ENCODE measurements at places on chromosomes 16 and 17.

GRCh38 chr17:47305302-47305923 is 18.3 kb upstream of the EFCAB13 start:
- DNase-seq = no peak

DNA sequence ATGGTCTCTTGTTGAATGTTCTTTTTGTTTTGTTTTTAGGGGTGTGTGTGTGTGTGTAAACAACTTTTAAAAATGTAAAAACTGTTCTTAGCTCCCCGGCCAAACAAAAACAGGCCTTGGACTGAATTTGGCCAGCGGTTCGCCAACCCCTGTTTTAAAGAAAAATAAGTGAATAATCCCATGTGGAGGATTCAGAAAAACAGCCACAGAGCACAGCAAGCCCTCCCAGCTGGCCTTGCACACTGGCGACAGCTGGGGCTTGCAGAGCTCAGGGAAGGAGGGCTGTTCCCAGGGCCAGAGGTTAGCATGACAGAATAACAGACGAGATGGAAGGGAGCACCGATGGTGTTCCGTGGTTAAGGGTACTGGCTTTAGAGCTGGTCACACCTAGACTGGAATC is 39.0 kb downstream of the EMP2 start:
- no peak for DNase-seq

GRCh38 chr16:53056392-53056881 is 1.6 kb downstream of the CHD9 start:
- no peak for DNase-seq

GRCh38 chr17:34565713-34566112 is 13.7 kb upstream of the TMEM132E start:
- DNase-seq = no peak

- no peak for DNase-seq
These were observed 213.6 kb upstream of the MAF start for GRCh38 chr16:79814124-79814523.

DNA sequence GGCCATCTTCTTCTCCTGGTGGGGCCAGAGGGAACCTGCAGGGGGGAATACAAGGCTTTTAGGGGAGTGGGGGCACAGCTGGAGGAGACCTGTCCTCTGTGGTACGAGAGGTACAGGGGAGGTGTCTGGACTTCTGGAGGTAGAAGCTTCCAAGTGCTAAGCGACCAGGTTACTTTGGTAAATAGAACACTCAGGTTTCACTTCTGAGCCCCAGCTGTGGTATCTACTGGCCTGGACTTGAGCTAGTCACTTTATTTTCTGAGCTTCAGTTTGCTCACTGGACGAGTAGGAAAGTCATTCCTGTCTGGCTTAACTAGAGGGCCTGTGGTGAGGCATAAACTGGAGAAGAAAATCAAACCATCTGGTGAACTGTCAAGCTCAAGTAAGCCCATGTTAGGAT is at the start of gene HEATR9:
Gene HEATR9 (minus strand): TSS at position 155 of the 400 bp plus-strand sequence. CDS start 149 bp downstream, at position 6.
- no peak for DNase-seq

- DNase-seq = no peak
These were observed 34.6 kb upstream of the CCDC182 start for GRCh38 chr17:57779706-57780105.

GRCh38 chr17:28879886-28880571 is 17.5 kb downstream of the FLOT2 start:
- DNase-seq = no peak

DNA sequence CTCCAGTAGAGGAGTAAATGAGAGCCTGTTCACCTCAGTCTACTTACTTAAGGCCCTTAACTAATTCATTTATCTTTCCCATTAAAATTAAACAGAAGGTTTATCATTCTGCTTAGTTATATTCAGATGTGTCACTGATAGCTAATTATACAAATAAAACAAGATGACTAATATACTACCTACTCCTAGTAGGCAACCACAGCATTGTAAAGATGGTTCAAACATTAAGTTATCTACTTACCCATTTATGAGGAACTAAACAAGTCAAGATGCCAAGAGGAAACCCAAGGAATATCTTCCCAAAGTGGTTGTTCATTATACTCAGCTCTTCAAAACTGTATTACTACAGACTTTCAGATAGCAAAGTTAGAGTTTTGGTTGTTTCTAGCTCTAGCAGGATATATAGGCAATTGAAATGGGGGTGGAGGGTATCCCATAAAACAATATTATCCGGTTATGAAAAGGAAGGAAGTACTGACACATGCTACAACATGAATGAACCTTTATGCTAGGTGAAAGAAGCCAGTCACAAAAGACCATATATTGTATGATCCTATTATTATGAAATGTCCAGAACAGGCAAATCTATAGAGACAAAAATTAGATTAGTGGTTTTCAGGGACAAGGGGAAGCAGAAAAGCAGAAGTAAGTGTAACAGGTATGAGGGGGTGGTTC is 56.5 kb downstream of the SPAG9 start:
- no peak for DNase-seq

DNA sequence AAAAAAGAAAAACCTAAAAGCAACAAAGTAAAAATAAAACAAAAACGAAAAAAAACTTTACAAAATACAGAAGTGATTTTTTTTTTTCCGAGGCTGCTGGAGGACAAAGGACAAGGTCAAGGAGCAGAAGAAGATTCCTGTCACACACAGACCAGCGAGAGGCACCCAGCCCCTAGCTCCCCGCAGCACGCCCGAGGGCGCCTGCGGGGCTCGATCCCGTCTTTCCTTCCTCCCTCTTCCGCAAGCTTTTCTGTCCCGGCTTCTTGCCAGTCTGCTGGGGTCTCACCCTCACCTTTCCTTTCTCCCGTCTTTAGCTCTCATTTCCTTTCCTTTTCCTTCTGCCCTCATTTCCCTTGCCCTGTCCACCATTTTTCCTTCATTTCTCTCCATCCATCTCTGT is 66.1 kb upstream of the DNAH17 start:
- no peak for DNase-seq

GRCh38 chr17:65895969-65896368 is 296.0 kb downstream of the CEP112 start:
- no peak for DNase-seq

DNA sequence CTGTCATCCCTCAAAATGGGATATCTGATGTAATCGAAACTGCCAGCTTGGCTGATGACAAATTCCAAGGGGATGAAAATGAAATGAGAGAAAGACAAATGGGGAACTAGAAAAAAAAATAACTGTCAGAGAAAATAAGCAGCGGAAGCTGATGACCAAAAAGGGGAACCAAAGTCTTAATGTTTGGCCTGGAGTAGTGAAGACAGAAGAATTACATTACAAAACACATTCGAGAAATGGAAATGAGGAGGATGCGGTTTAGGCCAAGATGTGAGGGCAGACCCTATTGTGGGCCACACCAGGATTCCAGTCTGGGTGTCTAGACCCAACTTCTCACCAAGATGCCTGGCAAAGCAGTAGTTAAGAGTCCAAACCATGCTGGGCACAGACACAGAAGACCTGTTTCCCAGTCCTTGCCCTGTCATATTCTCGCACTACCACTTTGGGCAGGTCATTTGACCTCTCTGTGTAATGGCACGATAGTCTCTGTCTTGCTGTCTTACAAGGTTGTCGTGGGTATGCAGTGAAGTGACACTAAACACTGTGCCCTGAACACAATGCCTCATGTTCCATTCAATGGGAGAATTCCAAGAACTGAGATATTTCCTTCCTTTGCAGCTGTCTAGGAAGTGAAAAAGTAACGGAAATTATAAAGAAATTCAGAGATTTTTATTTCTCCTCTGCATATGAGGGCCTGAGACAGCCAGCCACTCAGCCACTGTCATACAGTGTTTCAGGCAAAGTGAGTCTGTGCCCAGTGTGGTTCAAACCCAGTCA is 12.3 kb upstream of the CCL2 start:
- DNase-seq = no peak

GRCh38 chr17:79883202-79883601 is 44.0 kb upstream of the CBX4 start:
- DNase-seq = no peak

GRCh38 chr16:87765473-87765775 is 362 bp downstream of the KLHDC4 start:
- DNase-seq = no peak

DNA sequence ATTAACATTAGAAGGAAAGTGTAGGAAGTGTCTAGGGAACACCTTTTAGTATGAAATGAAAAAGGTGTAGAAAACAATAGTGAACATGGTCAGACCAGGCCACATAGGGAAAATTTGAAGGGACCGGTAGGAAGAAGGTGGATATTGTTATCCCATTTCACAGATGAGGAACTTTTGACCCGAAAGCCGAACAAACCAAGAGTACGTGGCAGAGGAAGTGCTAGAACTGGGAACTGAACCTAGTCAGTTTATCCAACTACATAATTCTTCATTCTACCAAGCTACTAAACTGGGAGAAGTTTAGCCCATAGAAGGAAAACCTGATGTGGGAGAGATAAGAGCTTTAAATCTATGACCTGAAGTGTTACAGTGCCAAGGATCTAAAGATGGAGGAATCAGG is 43.2 kb downstream of the YPEL2 start:
- no peak for DNase-seq

DNA sequence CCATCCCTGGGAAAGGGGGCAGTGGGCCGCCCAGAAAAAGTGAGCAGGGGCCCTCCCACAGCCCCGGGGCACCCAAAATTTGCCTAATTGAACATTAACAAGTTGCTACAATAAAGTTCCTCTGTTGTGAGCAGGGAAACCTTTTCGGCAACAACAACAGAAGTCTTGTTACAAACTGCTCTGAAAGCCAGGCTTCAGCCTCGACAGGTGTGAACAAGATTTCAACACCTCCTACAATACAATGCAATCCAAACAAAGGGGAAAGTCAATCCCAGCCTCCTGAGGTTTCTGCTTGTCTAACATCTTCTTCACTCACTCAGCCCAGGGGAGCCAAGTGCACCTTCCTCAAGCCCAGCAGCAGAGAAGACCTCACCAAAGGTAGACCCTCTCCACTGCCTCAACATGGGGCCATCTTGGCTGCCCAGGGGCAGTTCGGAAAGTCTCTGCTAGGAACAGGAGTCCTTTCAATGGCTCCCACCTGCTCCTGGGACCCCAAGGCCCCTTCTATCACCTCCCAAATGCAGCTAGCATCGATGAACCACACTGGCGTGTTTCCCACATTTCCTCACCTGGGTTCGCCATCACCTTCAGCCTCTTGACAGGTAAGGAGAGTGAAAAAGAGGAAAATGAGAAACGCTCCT is 19.1 kb downstream of the ZFHX3 start:
- no peak for DNase-seq

DNA sequence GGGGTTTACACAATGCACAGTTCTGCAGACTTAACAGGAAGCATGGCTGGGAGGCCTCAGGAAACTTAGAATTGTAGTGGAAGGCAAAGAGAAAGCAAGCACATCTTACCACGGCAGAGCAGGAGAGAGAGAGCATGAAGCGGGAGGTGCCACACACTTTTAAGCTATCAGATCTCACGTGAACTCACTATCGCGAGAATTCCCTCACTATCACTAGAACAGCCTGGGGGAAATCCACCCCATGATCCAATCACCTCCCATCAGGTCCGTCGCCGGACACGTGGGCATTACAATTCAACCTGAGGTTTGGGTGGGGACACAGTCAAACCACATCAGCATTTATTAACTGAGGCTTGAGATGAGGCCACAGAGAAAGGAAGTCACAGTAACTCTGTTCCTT is 326.7 kb downstream of the C16orf95 start:
- DNase-seq = no peak

DNA sequence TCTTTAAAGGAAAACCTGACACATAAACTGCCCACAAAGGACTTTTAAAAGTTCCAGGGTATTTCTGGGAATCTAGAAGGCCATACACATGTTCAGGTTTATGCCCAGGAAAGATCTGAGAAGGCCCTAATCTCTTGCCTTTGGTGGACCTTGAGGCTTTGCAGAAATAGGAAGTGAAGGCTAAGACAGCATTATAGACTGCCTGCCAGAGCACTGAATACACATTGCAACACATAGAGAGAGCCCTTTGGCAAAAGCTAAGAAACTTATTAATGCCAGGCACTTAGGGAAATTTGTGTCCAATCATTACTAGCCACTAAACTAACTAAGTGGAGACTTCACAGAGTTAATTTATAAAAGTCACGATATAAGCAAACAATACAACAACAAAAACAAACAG is 70.4 kb downstream of the MMD start:
- DNase-seq = no peak

GRCh38 chr17:17015230-17015629 is 27.0 kb upstream of the MPRIP start:
- no peak for DNase-seq

DNA sequence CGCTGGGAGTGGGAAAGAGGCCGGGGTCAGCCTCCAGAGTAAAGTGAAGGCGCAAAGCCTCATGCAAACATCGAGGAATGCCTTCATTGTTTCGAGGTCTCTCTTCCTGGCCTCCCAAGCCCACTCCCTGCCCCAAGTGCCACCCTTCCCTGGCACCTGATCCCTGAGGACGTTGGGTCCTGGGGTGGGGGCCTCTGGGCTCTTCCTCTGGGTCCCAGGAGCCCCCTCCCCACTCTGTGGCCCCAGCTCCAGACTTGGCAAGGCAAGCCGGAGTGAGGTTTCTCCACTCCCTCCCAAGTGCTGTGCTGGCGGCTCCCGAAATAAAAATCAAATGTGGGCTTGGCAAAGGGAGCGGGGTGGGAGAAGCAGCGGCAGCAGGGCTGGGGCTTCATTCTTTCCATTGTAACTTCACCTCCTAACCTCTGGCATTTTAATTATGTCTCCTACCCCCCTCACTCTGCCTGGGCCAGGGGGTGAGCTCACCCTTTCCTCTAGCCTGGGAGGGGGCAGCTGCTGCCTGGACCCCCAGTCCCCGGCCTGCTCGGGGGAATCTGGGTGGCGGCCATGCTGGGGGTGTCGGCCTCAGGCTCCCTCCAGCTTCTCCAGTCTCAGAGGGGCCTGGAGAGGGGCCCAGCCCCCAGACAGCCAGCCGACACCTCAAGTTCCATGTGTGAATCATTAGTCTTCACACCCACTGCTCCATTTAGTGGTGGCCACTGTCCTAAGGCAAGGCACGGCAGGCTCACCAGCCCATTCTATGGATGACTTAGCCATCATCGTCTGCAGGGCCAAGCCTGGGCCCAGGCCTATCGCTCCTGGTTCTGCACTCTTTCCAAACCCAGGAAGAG is 14.6 kb upstream of the TMEM92 start:
- no peak for DNase-seq

GRCh38 chr16:58128181-58128631 is 975 bp downstream of the CFAP20 start:
- DNase-seq = no peak

- no peak for DNase-seq
These were observed 60.6 kb upstream of the DHX40 start for GRCh38 chr17:59504821-59505220.

- no peak for DNase-seq
These were observed 6.6 kb downstream of the ZDHHC7 start for GRCh38 chr16:85004587-85005205.

DNA sequence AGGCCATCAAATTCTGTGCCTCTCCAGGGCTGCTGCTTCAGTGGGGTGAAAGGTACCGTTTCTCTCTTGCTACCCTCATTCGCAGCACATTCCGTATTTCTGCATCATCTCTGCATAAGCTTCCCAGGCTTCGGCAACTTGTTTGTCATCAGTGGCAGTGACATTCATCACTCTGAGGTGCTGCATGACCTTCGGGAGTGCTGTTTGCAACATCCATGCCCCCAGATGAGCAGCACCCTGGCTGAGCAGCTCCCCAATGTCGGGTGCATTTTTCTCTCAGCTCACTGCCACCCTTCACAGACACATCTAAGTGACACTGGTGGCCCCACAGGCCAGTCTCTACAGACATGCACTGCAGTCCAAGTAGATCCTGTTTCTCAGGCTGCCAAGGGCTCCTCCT is 3.8 kb downstream of the CREBBP start:
- DNase-seq = no peak

GRCh38 chr17:73018599-73018998 is 73.9 kb downstream of the SLC39A11 start:
- DNase-seq = no peak

Measured in gastrocnemius medialis (tissue), 4 donors.